ENCODE measurements at places on chromosomes 7 and 10.
A peak's percentile ranks its signal among the peaks of the same experiment; 100 is the strongest.

DNA sequence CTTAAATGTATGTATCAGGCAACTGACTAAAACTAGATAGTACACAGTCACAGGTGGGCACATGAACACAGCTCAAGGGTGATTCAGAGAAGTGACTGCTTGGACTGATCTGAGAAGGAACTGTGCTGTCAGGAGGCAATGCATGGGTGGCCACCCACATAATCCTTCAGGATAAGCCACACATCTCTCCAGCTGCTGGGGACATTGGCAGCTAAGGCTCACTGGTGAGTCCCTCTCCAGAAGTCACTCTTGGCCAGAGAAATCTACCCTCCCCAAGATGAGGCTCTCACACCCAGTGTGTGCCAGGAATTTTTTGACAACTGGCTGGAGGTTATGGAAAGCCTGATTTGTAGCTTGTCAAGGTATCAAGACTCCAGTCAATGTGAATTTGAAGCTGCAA is 302.4 kb upstream of the NEBL start:
- no peak for DNase-seq

DNA sequence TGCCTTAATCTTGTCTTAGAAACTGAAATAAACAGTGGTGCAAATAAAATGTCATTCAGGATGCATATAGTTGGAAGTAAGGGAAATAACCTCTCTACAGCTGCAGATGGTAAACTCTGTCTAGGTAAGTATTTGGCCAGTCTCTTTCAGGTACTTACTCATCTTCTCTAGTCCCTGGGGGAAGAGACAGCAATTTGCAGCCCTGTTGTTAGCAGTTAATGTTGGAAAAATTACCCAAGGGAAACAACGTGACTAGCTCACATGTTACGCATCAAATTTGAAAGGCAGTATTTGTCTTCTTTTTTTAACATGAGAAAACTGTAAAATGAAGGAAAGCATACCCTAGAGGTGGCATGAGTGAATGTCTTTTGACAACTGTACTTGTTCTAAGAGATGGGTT is 3.2 kb upstream of the HUS1 start:
- DNase-seq: no peak

DNA sequence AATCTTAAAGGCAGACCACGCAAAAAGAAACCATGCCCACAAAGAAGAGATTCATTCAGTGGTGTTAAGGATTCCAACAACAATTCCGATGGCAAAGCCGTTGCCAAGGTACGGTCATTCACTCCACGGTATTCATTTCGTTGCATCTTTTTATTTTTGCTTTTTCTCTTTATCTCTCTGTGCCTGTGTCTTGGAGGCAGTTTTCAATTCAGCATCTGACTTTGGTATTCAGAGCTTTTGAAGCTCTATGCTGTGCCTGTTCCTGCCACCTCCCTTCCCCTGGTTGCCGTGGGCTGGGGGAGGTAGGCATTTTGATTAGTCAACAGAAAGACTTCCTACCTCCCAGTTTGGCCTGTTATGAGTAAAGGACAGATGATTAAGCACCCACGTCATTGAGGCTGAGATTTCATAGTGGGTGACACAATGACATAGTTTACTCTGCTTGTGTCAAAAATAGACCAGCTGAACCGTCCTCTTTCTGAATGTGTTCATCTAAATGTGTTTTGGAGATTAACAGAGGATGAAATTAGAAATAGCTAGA is 149.5 kb downstream of the ARID5B start:
- peak; percentile 72 for DNase-seq

GRCh38 chr7:50641442-50642405 is 76.5 kb upstream of the DDC start:
- DNase-seq: no peak

DNA sequence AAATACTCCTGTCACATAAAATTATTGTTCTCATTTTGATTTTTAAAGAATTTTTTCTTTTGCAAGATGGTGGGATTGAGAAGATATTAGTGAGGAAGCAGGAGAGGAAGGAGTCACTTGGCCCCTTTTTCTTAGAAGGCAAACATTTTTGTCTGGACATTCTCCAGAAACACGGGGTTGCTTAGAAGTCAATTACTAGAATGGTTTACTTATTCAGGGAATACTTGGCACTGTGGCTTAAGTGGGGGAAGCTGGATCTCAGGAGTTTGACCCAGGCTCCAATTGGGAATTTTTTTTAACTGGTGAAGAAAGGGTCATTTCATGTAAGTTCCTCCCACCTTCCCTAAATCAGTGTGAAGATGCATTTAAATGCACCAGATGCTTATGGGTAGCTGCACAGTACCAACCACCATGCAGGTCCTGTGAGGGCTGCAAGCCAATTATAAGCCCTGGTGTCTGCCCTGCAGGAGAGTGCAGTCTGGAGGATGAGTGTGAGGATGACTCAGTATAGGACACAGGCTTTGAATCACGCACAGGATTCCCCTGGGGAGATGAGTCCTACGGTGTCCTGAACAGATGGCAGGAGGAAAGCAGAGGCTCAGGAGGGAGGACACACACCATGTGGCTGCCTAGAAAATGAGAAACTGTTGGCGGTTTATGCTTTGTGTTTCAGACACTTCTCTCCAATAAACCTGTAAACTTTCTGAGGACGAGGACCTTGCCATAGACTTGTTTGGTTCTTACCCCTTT is 299.1 kb downstream of the PLXNA4 start:
- no peak for DNase-seq

Data from activated T-helper 2 cell treated with anti-CD3 and anti-CD28 coated beads, Interferon-gamma antibody, Interleukin-2, Interleukin-4, amounts not matched to agents 10 μg/mL and 5 μg/mL and 100 μg/mL, durations not matched to agents 14 hours and 24 hours and 36 hours (primary cell).